Activated CD4-positive, alpha-beta T cell treated with anti-CD3 and anti-CD28 coated beads, Interleukin-2, amount 50 U/mL, for 48 hours (primary cell): ENCODE measurements at places on chromosomes 5 and 9.
A peak's percentile ranks its signal among the peaks of the same experiment; 100 is the strongest.

GRCh38 chr5:19855031-19855430 lies 133.0 kb downstream of the CDH18 start:
- DNase-seq: no peak

DNA sequence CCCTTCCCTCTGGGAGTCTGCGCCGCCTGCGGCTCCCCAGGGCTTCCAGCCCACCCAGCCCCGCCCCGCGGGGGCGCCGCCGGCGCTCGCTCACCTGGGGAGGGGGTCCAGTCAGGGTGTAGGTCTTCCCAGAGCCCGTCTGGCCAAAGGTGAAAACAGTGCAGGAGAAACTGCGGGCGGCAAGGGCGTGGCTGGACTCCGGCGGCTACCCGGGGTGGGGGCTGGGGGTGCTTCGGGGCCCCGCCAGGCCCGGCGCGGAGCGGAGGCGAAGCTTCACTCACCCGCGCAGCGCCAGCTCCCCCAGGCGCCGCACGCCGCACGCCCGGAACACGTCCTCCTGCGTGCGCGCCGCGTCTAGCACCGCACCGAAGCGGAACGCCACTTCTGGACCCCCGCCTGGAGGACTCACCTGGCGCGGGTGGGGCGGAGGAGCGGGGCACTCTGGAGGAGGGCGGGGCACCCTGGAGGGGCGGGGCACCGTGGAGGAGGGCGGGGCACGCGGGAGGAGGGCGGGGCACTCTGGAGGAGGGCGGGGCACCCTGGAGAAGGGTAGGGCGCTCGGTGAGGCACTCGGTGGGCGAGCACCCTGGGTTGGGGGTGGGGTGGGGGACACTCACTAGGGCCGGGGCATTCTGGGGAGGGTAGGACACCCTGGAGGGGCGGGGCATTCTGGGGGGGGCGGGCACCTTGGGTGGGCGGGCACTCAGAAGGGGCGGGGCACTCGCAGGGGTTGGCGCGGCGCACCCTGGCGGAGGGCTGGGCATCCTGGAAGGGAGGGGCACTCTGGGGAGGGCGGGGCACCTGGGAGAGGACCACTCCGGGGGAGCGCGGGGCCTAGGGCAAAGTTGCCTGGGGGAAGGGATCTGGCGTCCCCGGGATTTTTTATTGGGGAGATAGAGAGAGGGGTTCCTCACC lies 814 bp downstream of the KIF12 start:
- DNase-seq: peak; percentile 21

DNA sequence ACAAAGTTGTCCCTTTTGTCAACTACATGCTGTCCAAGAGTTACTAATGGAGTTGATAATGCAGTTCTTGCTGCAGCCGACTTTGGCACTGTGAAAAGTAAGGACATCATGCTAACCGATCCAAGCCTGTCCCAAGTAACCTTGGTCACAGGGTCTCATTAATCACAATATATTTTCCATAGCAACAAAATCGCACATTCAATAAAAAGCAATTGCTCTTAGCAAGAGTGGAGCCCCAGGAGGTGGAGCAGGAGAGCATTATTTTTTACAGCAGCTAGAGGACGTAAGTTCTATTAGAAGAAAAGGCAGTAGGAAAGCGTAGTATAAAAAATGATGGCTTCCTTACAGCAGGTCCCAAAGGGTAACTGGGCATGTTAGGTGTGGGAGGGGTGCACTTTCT lies 570.3 kb downstream of the EBF1 start:
- DNase-seq: no peak

DNA sequence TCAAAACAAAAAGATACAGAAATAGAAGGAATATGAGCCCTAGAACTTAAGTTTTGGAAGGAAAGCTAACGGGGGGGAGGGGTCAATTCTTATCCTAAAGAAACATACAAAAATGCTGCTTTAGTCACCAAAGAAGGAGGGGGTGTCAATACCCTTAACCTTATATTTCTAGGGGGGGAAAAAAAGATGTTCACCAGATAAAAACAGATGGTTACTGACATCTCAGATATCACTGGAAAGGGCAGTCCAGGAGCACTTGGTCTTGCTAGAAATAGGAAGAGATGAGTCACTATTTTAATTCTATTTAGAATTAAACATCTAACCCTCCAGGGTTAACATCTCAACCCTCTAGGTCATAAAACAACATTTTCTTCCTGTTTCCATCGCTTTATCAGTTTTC lies 1.7 kb downstream of the DIAPH1 start:
- no peak for DNase-seq

GRCh38 chr5:77663090-77663863 lies 24.8 kb upstream of the OTP start:
- DNase-seq: no peak
